ENCODE measurements at places on chromosomes 11 and 22. TPM values are rescaled to one million over a fixed set of nuclear protein-coding genes. Genes with fewer than 3 reads are reported as not detected.

The OR8G1 gene
- not detected for total RNA-seq

The PGA3 gene
- not detected for total RNA-seq

The SULT4A1 gene
- not detected for total RNA-seq

DNA sequence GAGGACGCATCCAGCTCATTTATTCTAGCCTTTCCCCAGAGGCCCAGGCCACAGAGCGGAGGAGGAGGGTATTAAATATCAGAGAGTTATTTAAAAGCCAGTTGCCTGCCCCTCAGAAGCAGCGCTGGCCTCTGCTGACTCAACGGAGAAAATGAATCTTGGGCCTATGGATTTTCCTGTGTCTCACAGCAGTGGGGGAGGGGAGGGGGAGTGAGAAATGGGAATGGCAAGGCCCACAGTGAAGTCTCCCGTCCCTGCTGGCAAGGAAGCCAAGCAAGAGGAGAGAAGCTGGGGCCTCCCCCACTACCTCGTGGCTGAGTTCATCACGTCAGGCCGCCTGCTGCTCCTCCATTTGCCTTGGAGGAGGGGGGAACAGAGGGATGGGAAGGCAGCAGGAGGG is 4.5 kb upstream of the TPBGL start:
- DNase-seq: no peak
- no peak overlapping the region for H3K4me3 ChIP-seq
- peaks cover 7% of the 10 kb centered on the region for H3K4me1 ChIP-seq

DNA sequence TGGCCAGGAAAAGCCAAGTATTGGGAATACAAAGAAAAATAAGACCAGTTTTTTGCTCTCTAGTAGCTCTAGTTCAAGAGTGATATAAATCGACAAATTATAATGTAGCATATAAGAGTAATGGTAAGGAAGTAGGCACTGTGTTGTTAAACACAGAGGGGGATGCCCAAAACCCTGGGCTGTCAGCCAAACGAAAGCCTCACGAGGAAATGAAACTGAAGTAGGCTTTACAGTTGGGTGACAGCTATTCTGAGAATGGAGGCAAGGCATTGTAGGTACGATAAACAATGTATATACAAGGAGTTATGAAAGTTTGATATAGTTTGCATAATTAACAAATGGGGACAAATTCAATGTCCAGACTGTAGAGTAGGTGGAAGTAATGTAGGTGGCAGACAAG is 176.4 kb downstream of the FAM181B start:
- no peak overlapping the region for H3K4me3 ChIP-seq
- H3K36me3 ChIP-seq: no peaks in the 10 kb centered on the region
- H3K4me1 ChIP-seq: no peaks in the 10 kb centered on the region
- no peaks in the 10 kb centered on the region for H3K27me3 ChIP-seq

DNA sequence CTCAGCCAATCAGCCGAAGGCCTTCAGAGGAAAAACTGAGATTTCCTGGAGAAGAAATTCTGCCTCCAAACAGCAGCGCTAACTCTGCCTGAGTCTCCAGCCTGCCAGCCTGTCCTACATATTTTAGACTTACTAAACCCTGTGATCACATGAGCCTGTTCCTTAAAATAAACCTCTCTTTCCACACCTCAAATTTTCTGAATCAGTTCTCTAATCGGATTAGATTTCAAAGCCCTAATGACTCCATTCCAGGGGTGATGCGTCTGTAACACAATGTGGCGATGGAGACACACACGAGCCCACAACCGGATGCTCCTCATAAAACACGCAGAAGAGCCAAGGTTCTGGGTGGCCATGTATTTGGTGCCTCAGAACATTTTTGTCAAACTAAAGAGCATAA is 1371.2 kb downstream of the BRD1 start:
- no peak for DNase-seq
- H3K27me3 ChIP-seq: no peaks in the 10 kb centered on the region
- no peak overlapping the region for H3K4me3 ChIP-seq
- H3K36me3 ChIP-seq: no peaks in the 10 kb centered on the region
- H3K27ac ChIP-seq: no peak overlapping the region
- H3K4me1 ChIP-seq: no peaks in the 10 kb centered on the region

- H3K27ac ChIP-seq: no peak within 1 kb of the TSS
- H3K36me3 ChIP-seq: no peaks in the 10 kb centered on the region
- H3K27me3 ChIP-seq: peaks cover 15% of the 10 kb centered on the region
- no peak for DNase-seq
- no peaks in the 10 kb centered on the region for H3K4me1 ChIP-seq
Observed at GRCh38 chr11:107018219-107018901, at the start of gene GUCY1A2. Gene GUCY1A2, minus strand, starts transcription at chr11:107018476. Its CDS starts 421 bp downstream, at chr11:107018055.

GRCh38 chr11:70084046-70084984 is 6.2 kb downstream of the ANO1 start:
- no peaks in the 10 kb centered on the region for H3K27me3 ChIP-seq
- no peak for DNase-seq
- H3K4me3 ChIP-seq: no peak overlapping the region
- no peaks in the 10 kb centered on the region for H3K4me1 ChIP-seq

DNA sequence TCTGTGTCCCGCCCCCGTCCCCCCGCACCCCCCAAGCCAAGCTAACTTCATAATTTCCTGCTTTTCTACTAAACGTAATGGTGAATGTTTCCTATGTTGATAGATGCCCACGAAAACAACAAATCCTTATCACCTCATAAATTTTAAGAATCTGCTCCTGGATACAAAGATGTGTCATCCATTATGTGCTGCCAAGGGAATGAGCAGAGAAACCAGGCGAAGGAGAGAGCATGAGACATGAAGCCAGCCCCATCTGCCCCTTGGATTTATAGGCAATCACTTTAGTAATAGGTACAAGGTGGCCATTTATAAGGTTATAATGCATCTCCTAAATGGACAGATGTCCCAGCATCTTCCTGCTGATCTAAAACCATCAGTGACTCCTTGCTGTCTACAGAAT is 30.3 kb downstream of the LAYN start:
- no peak for DNase-seq
- no peaks in the 10 kb centered on the region for H3K36me3 ChIP-seq
- H3K27me3 ChIP-seq: no peaks in the 10 kb centered on the region
- no peaks in the 10 kb centered on the region for H3K4me1 ChIP-seq
- H3K27ac ChIP-seq: no peak overlapping the region

DNA sequence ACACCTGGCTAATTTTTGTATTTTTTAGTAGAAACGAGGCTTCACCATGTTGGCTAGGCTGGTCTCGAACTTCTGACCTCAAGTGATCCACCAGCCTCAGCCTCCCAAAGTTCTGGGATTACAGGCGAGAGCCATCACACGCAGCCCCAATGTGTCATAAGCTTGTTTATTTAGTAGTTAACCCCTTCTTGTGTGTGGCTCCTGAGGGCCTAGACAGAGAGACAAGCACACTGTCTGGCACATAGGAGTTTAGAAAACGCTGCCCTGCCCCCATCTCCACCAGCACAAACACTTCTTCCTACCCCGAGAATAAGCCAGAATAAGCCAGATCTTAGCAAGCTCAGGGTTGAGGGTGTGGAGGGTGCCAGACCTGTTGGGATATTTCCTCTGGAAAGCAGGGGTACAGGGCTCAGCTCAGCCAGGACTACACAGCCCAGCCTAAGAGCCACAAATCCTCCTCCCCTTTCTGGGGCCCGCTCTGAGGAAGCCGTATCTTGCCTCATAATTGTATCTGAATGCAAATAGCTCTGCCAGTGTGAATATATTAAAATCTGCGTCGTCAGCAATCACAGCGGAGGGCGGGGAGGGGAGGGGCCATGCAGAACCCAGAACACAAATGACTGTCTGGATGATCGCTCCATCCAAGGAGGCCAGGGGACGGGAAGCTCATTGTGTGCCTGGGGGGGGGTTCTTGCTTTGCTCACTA is 247.3 kb downstream of the MN1 start:
- no peaks in the 10 kb centered on the region for H3K4me1 ChIP-seq
- H3K27ac ChIP-seq: no peak overlapping the region
- no peak for DNase-seq
- no peak overlapping the region for H3K4me3 ChIP-seq
- H3K27me3 ChIP-seq: no peaks in the 10 kb centered on the region

GRCh38 chr22:43440556-43440955 is 28.7 kb downstream of the MPPED1 start:
- no peaks in the 10 kb centered on the region for H3K4me1 ChIP-seq
- no peaks in the 10 kb centered on the region for H3K36me3 ChIP-seq
- no peak overlapping the region for H3K27ac ChIP-seq
- no peak for DNase-seq
- no peaks in the 10 kb centered on the region for H3K27me3 ChIP-seq

DNA sequence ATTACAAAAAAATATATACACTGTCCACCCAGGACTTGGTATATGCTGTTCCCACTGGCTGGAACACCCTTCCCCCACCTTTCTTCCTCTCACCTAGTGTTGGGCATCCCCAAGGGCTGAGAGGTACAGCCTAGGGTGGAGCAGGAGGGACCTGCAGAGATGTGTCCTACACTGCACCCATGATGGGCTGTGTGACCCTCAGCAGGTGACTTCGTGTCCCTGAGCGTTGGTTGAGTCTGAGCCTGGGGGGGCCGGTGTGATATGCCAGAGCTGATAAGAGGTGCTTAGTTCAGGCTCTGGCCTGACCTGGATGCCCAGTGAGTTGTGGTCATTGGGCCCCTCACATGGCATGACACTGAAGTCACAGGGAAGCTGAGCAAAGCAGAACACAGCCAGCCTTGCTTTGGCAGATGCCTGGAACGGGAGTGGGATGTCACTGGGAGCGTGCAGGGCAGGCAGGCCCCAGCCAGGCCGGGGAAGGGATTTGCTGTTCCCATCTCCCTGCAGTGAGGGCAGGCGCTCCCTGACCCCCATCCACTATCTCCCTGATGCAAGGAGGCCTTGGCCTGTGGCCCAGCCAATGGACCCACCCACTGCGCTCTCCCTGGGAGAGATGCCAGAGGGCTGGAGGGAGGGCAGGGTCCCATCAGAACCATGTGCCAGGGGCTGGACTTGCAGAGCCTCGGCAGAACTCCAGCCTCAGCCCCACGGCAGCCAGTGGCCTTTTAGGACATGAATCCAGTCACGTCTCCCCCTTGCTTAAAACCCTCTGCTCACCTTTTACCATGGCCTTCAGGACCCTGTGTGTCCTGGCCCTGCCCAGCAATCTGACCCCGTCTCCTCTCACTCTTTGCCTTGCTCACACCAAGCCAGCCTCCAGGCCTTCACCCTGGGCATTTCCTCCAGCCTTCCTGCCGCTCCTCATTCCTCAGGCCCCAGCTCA is 138.9 kb downstream of the MN1 start:
- H3K4me1 ChIP-seq: no peaks in the 10 kb centered on the region
- H3K4me3 ChIP-seq: no peak overlapping the region
- H3K27me3 ChIP-seq: no peaks in the 10 kb centered on the region
- H3K27ac ChIP-seq: no peak overlapping the region
- no peaks in the 10 kb centered on the region for H3K36me3 ChIP-seq

- H3K4me1 ChIP-seq: no peaks in the 10 kb centered on the region
- peaks cover 2% of the 10 kb centered on the region for H3K36me3 ChIP-seq
- H3K4me3 ChIP-seq: no peak overlapping the region
- DNase-seq: no peak
- H3K27ac ChIP-seq: no peak overlapping the region
Observed at GRCh38 chr22:47164514-47165337, 402.3 kb downstream of the TBC1D22A start.

Measured in natural killer cell (primary cell).